Cardiac muscle cell (in vitro differentiated cells and primary cell): ENCODE measurements at places on chromosomes 4 and X. TPM values are rescaled to one million over a fixed set of nuclear protein-coding genes. Genes with fewer than 3 reads are reported as not detected.

DNA sequence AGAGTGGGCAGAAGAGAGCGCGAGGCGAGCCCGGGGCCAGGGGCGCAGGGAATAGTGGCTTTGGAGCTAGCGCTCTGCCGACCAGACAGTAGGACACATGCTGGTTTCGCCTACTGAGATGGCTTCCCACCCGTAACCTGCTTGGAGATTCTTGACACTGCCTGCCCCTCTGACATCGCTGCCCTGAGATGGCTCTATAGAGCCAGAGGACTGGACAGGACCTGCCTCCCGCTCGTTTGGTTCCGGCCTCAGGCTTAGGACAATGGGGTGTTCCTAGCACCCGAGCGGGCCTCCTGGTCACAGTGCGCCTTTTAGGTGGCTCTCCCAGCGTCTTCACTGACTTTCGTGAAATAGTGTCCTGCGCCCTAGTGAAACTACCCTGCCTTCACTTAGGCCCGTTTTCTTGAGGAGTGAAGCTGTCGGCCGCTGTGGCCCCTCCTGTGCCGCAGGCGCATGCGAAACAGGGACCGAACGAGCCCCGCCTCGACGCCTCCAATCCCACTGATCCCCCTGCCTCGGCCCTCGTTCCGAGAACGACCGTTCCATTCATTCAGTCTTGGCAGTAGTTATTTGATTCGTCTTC is 608 bp downstream of the TAF1 start:
- DNase-seq, result peak; percentile 33
- no peaks in the 10 kb centered on the region for H3K36me3 ChIP-seq
- H3K27me3 ChIP-seq, result no peaks in the 10 kb centered on the region
- peak overlapping the region; percentile 58 for H3K4me3 ChIP-seq

- DNase-seq, result no peak
- no peak overlapping the region for H3K27ac ChIP-seq
- H3K4me3 ChIP-seq, result no peak overlapping the region
- no peaks in the 10 kb centered on the region for H3K36me3 ChIP-seq
- H3K27me3 ChIP-seq, result no peaks in the 10 kb centered on the region
- peaks cover 4% of the 10 kb centered on the region for H3K4me1 ChIP-seq
Observed at GRCh38 chr4:37679301-37679700, 6.9 kb downstream of the RELL1 start.

- no peak overlapping the region for H3K4me3 ChIP-seq
- DNase-seq, result no peak
- H3K4me1 ChIP-seq, result no peaks in the 10 kb centered on the region
- peaks cover 4% of the 10 kb centered on the region for H3K36me3 ChIP-seq
Observed at GRCh38 chr4:145867406-145867805, 71.2 kb downstream of the ZNF827 start.

DNA sequence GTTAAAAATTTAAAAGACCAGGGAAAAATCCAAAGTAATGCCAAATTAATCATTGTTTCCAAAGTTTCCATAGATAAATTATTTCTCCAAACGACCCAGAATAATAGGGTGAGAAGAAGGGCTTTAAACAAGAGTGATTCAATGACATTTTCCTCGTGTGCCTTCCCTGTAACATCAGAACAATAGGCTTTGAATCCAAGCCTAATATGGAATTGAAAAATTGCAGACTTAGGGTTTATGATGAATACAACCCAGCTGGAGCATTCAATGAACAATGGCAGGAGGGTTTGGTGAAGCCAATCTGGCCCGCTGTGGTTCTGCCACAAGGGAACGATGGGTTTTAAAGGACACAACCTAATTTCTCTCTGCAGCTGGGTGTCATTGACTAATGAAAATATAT is 94.2 kb downstream of the CBLL2 start:
- H3K27ac ChIP-seq, result no peak overlapping the region
- no peaks in the 10 kb centered on the region for H3K27me3 ChIP-seq
- no peaks in the 10 kb centered on the region for H3K36me3 ChIP-seq
- DNase-seq, result no peak

GRCh38 chr4:127623797-127624083 is 9.0 kb upstream of the INTU start:
- peak; percentile 47 for DNase-seq
- peaks cover 87% of the 10 kb centered on the region for H3K27me3 ChIP-seq
- H3K4me3 ChIP-seq, result peak overlapping the region; percentile 32
- H3K36me3 ChIP-seq, result no peaks in the 10 kb centered on the region
- H3K27ac ChIP-seq, result no peak overlapping the region
- H3K4me1 ChIP-seq, result no peaks in the 10 kb centered on the region

DNA sequence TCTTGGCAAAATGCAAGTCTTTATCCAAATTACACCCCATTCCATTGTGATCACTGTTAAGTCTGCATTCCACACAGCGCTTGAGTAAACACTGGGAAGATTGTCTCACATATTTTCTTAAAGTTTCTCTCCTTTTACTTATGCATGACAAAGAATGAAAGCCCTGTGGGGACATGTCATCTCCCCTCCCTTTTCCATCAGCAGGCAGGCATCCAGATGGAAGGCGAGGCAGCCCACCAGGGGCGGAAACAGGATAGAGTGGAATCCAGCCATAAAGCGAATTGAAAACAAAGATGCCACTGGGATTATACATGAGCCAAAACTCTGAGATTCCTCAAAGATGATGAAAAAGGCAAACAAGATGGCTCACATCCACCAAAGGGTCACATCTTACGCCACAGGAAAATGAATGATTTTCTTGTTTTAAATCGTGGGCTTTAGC is 78.2 kb downstream of the AFAP1 start:
- peaks cover 19% of the 10 kb centered on the region for H3K4me1 ChIP-seq
- H3K4me3 ChIP-seq, result no peak overlapping the region
- H3K27ac ChIP-seq, result no peak overlapping the region

DNA sequence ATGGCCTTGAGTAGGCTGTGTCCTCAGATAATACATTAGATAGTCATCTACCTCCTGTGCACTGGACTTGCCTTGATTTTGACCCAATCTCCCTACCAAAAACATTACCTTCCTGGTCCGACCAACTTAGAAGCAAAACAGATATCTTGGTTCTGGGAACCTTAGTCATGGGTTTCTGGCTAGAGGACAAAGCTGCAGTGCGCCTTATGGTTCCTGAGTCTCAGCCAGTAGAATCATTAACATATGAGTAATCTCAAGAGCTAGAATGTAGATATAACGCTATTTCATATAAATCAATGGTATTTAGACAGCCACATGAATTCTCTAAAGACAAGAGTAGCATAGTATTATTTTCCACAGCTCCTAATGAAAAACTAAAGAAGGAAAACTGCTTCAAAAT is 83.1 kb downstream of the GRIA3 start:
- DNase-seq, result peak; percentile 0
- no peaks in the 10 kb centered on the region for H3K27me3 ChIP-seq
- H3K4me3 ChIP-seq, result no peak overlapping the region

DNA sequence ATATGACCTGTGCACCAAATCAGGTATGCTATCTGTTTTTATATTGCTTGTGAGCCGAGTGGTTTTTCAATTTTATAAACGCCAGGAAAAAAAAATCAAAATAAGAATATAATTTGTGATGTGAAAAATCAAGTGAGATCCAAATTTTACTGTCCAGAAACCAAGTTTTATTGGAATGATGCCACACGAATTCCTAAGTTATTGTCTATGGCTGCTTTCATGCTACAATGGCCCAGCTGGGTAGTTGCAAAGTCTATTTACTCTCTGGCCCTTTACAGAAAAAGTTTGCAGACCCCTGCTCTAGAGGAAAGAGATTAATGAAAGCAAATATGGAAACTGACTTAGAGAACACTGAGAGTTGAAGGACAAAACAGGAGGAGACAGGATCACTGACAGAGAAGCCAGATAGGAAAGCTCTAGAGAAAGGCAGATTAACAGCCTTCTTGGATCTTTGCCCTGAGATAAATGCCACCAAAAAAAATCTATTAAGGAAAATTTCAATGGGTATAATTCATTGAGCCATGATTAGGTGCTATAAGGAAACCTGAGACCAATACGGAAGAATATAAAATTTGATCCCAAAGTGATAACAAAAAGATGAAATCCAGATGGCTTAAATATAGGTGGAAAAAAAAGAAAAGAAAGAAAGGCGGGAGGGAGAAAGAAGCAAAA is 29.8 kb downstream of the PRSS12 start:
- no peaks in the 10 kb centered on the region for H3K36me3 ChIP-seq
- no peak overlapping the region for H3K27ac ChIP-seq
- DNase-seq, result no peak
- H3K27me3 ChIP-seq, result no peaks in the 10 kb centered on the region

GRCh38 chr4:76894537-76895255 is 3.2 kb downstream of the SOWAHB start:
- DNase-seq, result no peak
- H3K27ac ChIP-seq, result no peak overlapping the region
- H3K4me1 ChIP-seq, result no peaks in the 10 kb centered on the region
- H3K36me3 ChIP-seq, result no peaks in the 10 kb centered on the region
- H3K4me3 ChIP-seq, result no peak overlapping the region

TEX13C gene
- 0.24 TPM in 1 of 2 replicates, not detected in the other for polyA plus RNA-seq

AFM gene
- polyA plus RNA-seq, result 0.06 TPM in 1 of 2 replicates, not detected in the other

TCEAL4 gene
- polyA plus RNA-seq, result 106 and 127 TPM in 2 replicates

FGD1 gene
- 29.9 and 30.0 TPM in 2 replicates for polyA plus RNA-seq
